ENCODE measurements at places on chromosomes 16 and 17. TPM values are rescaled to one million over a fixed set of nuclear protein-coding genes. Genes with fewer than 3 reads are reported as not detected.
A peak's percentile ranks its signal among the peaks of the same experiment; 100 is the strongest.

- no peak overlapping the region for H3K4me3 ChIP-seq
- H3K36me3 ChIP-seq = no peaks in the 10 kb centered on the region
- no peaks in the 10 kb centered on the region for H3K27me3 ChIP-seq
- no peak overlapping the region for H3K27ac ChIP-seq
- peaks cover 2% of the 10 kb centered on the region for H3K4me1 ChIP-seq
- no peak for DNase-seq
Measured at GRCh38 chr17:16371742-16372141, 9.1 kb upstream of the UBB start.

The TBC1D16 gene
- 2.0 TPM for total RNA-seq

GRCh38 chr16:29839822-29840221 is 19.6 kb downstream of the MVP start:
- no peaks in the 10 kb centered on the region for H3K4me1 ChIP-seq
- DNase-seq = no peak
- H3K36me3 ChIP-seq = peaks cover 63% of the 10 kb centered on the region

The RNF157 gene
- 34.3 TPM for total RNA-seq

GRCh38 chr16:86958423-86958822 is 358.8 kb downstream of the C16orf95 start:
- DNase-seq = no peak
- H3K4me1 ChIP-seq = peaks cover 4% of the 10 kb centered on the region
- H3K36me3 ChIP-seq = no peaks in the 10 kb centered on the region
- no peak overlapping the region for H3K27ac ChIP-seq

DNA sequence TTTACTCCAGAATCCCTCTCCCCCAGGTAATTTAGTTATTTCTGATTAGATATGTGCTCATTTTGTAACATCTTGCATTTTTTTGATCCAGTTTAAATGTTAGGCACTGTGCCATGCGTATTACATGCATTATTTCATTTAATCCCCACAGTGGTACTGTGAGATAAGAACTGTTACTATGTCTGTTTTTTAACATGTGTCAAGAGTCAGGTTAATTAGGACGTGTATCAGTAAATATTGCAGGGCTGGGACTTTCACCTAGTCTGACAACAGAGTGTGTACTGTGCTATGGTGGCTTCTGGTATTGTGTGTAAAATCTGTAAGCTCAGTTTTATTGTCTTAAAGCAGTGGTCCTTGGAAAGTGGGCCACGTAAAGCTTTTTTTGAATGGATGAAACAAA is 10.6 kb downstream of the RSPRY1 start:
- H3K4me3 ChIP-seq = no peak overlapping the region
- peaks cover 14% of the 10 kb centered on the region for H3K4me1 ChIP-seq
- no peaks in the 10 kb centered on the region for H3K27me3 ChIP-seq
- no peak for DNase-seq
- peaks cover 19% of the 10 kb centered on the region for H3K36me3 ChIP-seq
- no peak overlapping the region for H3K27ac ChIP-seq

GRCh38 chr17:59516451-59516850 is 49.0 kb upstream of the DHX40 start:
- H3K4me3 ChIP-seq = no peak overlapping the region
- H3K27me3 ChIP-seq = peaks cover 10% of the 10 kb centered on the region
- DNase-seq = no peak
- H3K4me1 ChIP-seq = peaks cover 2% of the 10 kb centered on the region
- no peak overlapping the region for H3K27ac ChIP-seq
- no peaks in the 10 kb centered on the region for H3K36me3 ChIP-seq

DNA sequence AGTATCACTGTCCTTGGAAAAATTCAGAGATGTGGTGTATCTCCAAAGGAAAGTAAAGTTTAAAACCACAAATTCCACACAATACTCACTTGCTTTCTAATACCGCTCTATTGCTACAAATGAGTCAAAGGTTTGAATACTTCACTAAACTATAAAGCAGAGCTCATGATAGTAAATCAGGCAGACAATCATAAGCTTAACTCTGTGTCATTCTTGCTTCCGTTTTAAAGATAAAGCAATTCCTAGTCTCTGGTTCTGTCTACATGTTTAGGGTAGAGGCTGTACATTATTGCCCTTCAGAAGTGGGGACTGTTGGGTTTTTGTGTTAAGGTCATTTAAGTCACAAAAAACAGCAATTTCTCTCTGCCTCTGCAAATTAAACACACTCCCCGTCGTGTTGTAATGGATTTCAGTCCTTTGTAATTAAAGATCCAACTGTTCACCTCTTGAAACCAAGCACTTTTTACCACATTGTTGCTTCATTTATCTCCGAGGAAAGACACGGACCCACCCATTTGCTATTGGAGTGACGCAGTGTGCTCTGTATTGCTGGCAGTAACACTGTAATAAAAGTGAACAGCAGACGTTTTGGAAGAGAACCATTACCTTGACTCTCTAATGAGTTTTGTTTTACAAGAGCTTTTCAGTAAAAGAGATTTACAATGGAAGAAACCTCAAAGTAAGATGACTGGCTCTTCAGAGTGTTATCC is 83.1 kb upstream of the CNTNAP4 start:
- no peak overlapping the region for H3K4me3 ChIP-seq
- no peaks in the 10 kb centered on the region for H3K36me3 ChIP-seq
- H3K4me1 ChIP-seq = no peaks in the 10 kb centered on the region

- peak overlapping the region; percentile 74 for H3K27ac ChIP-seq
- peaks cover 27% of the 10 kb centered on the region for H3K4me1 ChIP-seq
- DNase-seq = no peak
- H3K4me3 ChIP-seq = peak overlapping the region; percentile 93
- H3K27me3 ChIP-seq = peaks cover 8% of the 10 kb centered on the region
- peaks cover 22% of the 10 kb centered on the region for H3K36me3 ChIP-seq
Measured at GRCh38 chr17:39979893-39980350, 685 bp upstream of the PSMD3 start.
